A549 treated with Hydrocortisone at 1 μM for 4 hours (cell line): ENCODE measurements at places on chromosomes 3 and 15. TPM values are rescaled to one million over a fixed set of nuclear protein-coding genes. Genes with fewer than 3 reads are reported as not detected.

SNAP23 gene
- 15.4 to 36.7 TPM (median 18.2 TPM) in 5 replicates for total RNA-seq

HACL1 gene
- total RNA-seq: 22.1 to 28.6 TPM (median 24.4 TPM) in 5 replicates

RGMA gene
- total RNA-seq: 0.25 to 0.40 TPM (median 0.31 TPM) in 5 replicates

CELSR3 gene
- 3.7 to 4.5 TPM (median 4.3 TPM) in 5 replicates for total RNA-seq
